ENCODE measurements at places on chromosomes 12 and 14.

GRCh38 chr14:79745046-79745445 lies 466.3 kb downstream of the DIO2 start:
- DNase-seq, result no peak

DNA sequence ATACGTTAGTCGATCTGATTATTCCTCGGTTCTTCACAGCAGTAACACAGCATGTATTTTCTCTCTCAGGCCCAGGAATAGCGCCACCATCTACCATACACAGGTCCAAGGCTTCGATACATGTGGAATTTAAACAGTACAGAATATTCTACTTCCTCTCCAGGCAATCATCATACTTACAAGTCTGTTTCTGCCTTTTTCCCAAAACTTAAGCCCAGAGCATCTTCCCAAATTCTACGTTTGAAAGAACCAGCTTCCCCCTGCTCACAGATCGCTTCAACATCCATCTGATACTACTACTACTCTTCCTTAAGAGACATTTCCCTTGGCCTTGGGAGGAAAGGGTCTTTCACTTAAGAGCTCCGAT lies 626 bp downstream of the TXNDC16 start:
- DNase-seq, result peak; percentile 6

DNA sequence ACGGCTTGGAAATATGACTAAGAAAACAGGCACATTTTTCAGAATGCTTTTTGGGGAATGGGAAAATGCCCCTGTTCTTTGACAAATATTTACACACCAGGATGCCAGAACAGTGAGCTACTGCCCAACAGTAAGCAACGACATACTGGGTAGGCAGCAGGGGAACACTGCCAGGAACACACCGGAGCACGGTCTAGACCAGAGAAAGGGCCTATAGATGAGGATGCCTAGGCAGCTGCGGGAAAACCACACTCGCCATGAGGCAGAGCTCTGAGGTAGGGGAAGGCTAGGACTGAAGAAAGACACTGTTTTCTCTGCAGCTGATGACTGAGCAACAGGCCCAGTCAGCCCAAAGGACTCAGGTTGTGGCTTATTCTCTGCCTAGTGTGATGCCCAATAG lies 45.9 kb upstream of the COL2A1 start:
- DNase-seq, result no peak

DNA sequence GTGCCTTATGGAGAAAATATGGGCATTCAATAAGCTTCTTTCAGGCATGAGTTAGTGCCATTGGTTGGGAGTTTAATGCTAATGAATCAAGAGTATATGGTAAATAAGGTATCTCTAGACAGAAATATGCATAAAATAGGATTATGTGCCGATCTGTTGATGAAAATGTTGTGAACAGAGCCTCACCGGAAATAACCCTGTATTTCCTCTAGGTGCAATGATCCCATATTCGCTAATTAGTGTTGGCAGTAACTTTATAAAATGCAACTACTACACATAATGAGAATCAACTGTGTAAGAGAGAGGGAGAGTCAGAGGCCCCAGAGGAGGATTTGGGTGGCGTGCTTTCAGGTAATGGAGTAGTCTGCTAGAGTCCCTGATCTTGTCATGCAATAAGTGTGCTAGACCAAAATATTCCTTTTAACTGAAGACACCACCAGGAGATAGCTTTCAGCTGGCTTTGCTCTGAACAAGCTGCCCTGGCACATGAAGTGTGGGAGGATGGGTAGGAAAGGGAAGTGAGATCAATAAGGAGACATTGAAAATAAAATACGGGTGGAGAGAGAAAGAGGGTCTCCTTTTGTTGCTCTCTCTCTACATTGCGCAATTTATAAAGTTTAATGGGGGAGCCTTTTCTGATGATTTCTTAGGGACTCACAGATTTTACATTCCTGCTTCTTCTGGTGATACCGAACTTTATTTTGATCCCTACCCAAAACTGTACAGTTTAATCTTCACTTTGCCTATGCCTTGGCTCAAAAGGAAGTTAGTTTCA lies 68.6 kb upstream of the PLXNC1 start:
- DNase-seq, result no peak

DNA sequence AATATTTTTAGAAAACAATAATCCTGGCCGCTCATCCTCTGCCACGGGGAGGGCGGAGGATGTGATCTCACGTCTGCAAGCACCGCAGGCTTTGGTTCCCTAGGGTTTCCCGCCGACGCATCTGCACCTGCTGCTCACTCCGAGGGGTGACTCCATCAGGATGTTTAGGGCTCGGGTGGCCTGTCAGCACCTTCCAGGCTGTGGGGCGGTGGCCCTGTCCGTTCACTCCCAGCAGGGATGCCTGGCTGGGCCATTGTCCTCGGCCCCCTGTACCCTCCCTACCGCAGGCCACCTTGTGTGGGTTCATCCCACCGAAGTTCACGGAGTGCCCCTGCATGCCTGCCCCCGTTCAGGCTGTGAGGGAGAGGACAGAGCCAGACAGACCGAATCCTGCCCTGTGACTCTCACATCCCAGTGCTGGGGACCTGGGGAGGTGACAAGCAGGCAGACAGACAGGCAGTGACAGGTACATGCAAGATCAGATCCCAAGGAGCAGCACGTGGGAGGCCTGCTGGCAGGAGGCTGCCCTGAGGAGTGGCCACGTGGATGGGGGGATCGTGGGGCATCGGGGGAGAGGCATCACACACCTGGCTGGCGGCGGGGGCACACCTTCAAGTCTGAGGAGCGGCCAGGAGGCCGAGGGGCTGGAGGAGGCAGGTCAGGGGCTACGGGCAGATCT lies 112.6 kb downstream of the ADGRD1 start:
- DNase-seq, result no peak

DNA sequence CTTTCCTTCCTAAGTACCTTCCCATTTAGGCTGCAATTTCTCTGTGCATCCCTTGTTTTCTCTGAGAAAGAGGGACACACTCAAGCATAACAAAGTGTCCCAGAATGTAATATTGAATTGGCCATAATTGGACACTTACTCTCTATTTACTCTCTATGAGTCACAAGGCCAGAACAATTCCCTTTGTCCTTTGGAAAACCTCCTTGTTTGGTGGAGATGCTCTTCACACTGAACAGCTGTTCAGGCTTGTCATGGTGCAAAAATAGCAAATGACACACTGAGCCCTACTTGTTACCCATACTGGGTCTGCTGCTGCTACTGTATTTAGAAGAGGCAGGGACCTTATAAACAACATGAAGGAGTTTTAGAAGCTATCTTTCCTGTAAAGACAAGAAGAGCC lies 1590.5 kb upstream of the TMEM132C start:
- no peak for DNase-seq

DNA sequence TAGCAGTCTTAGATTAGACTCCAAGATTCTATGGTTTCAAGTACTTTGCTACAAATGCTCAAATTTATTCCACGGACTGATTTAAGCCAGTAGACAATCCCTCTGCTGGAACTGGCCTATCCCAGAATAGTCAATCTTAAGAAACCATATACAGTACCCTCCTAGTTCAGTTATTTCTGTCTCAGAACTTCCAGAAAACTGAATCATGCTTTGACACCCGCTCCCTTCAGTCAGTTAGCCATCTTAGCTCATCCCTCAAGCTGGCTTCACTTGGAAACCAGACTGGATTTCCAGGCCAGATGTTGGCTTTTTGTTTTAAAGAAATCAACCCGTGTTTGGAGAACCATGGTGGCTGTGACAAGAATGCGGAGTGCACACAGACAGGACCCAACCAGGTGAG lies 125.5 kb downstream of the NT5DC3 start:
- DNase-seq, result no peak

DNA sequence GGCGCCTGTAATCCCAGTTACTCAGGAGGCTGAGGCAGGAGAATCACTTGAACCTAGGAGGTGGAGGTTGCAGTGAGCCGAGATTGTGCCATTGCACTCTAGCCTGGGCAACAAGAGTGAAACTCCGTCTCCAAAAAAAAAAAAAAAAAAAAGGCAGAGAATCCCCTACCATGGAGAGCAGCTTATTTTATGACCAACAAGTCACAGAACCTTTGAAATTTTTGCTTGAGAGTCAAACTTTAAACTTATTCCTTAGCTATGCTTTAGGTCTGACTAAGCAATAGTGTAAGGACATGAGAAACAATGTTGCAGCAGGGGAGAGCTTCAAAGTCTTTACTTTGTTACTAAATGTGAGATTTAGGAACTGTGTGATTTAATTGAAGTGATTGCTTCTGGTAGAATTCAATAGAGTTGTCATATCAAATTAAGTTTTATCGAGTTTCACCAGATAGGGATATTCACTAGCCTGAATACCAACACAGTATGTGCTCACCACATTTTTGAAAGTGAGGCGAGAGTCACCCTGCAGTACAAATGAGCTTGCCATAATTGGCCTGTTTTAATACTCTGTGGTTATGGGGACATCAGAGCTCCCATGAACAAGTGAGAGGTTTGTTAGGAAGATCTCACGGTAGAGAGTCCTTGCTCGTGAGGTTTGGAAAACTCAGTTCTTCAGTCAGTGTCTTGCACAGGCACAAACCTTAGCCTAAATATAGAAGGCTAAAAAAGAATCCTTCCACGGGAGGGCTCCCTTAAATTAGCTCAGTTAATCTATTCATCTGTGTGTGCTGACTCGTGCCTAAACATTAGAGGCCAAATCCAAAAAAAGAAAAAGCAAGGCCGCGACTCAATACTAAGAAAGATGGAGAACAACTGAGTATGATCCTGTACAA lies 108.6 kb downstream of the SAMD4A start:
- no peak for DNase-seq

- DNase-seq, result no peak
Measured at GRCh38 chr12:63826006-63826585, 18.4 kb upstream of the SRGAP1 start.

GRCh38 chr12:131209082-131210070 lies 255.7 kb downstream of the ADGRD1 start:
- no peak for DNase-seq

DNA sequence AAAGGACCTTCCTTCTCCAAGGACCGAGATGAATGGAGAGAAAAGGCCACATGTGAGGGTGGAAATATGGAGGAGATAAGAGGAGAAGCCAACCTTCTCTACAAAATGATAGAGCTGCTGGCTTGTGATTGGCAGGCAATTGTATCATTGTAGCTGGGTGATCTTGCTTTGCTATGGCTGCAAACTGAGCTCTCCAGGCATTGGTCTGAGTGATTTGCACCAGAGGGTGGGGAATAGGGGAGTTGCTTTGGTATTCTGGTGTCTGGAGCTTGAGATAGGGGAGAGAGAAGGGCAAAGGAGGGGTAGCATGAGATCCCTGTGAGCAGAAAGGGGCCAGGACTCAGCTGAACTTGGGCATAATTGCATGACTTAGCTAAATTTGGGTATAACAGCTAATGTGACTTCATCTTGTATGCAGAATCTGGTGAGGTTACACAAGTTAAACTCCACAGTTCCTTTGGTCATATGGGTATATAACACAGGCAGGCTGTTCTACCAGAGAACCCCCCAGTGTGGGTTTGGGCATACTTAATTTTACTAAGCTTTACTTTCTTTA lies 72.0 kb downstream of the FOS start:
- no peak for DNase-seq

GRCh38 chr12:110684312-110684836 lies 4.5 kb downstream of the HVCN1 start:
- no peak for DNase-seq

GRCh38 chr12:71300772-71301675 lies 138.6 kb upstream of the LGR5 start:
- no peak for DNase-seq

- DNase-seq, result peak; percentile 91
Measured at GRCh38 chr14:65847075-65847847, 434.7 kb downstream of the FUT8 start.

- no peak for DNase-seq
Measured at GRCh38 chr12:25698772-25699171, 145.7 kb upstream of the LMNTD1 start.

- peak; percentile 34 for DNase-seq
Measured at GRCh38 chr12:6766651-6767349, 637 bp downstream of the PTMS start.

GRCh38 chr12:41636653-41637052 lies 448.5 kb downstream of the PDZRN4 start:
- no peak for DNase-seq

GRCh38 chr14:72898448-72898847 lies 4.5 kb upstream of the DPF3 start:
- no peak for DNase-seq

DNA sequence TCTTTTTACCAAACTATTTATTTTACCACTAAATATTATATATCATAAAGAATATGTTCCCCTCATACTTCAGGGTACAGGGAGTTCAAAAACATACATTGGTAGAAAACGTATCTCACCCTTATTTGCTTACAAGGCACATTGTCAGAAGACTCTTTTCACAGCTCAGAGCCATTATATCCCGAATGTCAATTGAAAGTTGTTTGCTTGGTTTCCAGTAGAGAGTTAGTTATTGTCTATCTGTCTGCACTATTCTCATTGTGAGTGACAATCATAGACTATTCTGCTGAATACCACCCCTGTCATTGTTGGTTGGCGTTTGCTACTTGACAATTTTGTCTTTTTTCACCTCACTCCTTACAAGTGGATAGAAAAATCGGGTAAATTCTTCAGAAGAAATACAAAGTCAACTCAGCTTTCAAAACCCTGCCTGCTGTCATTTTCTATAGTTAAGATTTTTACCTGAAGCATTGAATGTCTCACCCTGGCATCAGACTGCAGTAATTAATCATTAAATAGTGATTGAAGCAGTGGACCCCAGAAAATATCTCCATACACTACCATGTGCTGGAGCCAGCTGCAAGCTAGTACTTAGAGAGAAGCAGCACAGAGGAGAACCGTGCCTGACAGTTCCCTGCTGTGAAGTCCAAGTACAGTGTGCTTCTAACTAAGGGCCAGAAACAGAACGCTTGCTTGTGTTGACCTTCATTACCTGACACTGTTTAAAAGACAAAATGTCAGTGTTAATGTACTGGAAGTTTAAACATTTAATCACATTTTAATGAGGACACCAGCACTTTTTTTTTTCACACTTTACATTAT lies 510.6 kb downstream of the RERGL start:
- DNase-seq, result no peak

GRCh38 chr14:104138718-104139459 lies 502 bp downstream of the KIF26A start:
- DNase-seq, result no peak

GRCh38 chr14:96459851-96460250 lies 42.3 kb upstream of the PAPOLA start:
- DNase-seq, result no peak

DNA sequence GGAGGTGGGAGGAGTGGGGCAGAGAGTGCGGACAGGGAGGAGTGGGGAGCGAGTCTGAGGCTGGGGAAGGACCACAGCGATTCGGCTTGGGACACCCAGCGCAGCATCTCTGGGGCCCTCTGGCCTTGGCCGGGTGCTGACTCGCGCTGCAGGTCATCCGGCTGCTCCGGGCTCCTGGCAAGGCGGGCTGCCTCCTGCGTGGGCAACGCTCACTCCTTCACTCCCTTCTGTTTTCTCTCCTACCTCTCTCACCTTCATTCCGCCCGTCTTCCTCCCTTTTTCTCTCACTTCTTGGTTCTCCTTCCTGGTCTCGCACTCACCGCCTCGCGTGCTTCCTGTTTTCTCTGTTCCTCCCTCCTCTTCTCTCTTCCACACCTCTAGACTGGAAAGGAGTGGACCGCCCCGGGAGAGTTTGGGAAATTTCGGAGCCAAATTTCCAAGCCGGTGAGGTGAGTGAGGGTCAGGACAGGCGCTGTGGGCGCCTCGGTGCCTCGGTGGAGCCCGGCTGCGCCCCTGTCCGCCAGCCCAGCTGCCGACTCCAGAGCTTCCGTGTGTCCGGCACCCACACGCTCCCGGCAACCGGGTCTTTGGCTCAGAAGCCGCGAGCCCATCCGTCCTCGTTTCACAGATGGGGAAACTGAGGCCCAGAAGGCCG lies 86.7 kb downstream of the B4GALNT3 start:
- DNase-seq, result no peak
